ENCODE measurements at places on chromosomes 4 and X.

GRCh38 chr4:43296946-43297528, 404.5 kb downstream of the GRXCR1 start:
- DNase-seq, result no peak

GRCh38 chr4:72390409-72390808, 178.6 kb downstream of the ADAMTS3 start:
- DNase-seq, result no peak

GRCh38 chr4:153095448-153096204, 108.6 kb upstream of the TRIM2 start:
- no peak for DNase-seq

GRCh38 chr4:175953960-175954521, 111.6 kb upstream of the WDR17 start:
- peak; percentile 16 for DNase-seq

DNA sequence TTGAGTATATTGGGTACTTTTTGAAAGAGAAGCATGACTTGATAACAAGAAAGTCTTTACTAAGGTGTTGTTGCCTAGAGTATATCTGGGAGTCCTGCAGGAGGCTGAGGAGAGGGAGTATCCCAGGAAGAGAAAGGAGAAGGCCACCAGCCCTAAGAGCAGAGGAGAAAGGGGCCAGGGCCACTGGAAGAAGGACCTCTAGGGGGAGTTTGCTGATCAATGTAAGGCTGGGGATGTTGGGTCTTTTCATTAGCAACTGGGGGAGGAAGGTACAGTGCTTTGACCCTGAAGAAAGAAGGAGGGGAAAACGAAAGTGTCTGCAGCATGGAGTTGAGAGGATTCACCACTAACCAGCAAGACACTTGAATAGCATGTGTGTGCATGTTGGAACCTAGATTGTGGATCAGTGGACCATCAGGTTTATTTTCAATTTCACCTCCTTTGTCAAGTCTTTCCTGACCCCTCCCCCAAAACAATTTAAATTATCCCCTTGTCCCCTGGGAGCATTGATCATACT, 4.5 kb downstream of the SMIM9 start:
- no peak for DNase-seq

GRCh38 chr4:125760956-125761355, 446.2 kb downstream of the FAT4 start:
- no peak for DNase-seq

DNA sequence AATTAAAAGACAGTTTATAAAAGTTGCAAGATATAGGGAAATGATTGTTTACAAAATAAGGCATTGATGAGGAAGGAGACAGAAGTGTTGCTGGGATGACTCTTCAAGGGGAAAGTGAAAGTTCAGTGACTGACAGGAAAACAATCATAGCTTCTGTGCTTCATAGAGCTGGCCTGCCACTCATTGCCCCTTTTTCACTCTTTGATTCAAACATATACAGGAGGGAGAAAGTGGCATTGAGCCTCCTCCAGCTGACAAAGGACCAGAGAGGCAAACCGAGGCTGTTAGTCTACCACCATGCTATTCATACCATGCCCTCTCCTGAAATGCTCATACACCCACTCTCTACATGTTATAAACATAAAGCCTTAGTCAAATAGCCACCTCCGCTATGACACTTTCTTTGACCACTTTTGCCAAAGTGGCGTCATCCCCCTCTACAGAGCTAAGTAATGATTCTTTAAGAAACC, 79.2 kb upstream of the ATOH1 start:
- DNase-seq, result no peak

- no peak for DNase-seq
Measured at GRCh38 chr4:88780389-88780788, 82.8 kb upstream of the NAP1L5 start.

- no peak for DNase-seq
Measured at GRCh38 chrX:45743906-45744625, 543.4 kb upstream of the DIPK2B start.

GRCh38 chr4:84661191-84661939, 78.4 kb downstream of the CDS1 start:
- no peak for DNase-seq

DNA sequence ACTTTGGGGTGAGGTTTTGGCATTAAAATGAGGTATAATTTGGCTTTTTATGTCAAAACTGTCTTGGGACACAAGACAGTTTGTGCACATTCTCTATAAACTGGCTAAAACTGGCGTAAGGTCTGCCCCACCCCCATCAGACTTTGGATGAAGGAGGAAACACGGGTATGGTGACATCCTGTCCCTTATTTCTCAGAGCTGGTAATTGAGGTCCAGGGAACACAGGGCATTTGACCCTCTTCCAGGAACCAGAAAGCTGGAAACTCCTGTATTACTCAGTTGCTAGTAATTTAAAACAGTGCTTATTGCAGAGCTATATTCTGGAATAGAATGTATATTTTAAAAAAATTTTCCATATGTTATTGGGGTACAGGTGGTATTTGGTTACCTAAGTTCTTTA, 78.8 kb downstream of the SLC16A2 start:
- DNase-seq, result no peak

GRCh38 chrX:7164174-7164573, 16.2 kb upstream of the PUDP start:
- DNase-seq, result no peak

- DNase-seq, result no peak
Measured at GRCh38 chr4:72954811-72955210, 114.7 kb downstream of the COX18 start.

DNA sequence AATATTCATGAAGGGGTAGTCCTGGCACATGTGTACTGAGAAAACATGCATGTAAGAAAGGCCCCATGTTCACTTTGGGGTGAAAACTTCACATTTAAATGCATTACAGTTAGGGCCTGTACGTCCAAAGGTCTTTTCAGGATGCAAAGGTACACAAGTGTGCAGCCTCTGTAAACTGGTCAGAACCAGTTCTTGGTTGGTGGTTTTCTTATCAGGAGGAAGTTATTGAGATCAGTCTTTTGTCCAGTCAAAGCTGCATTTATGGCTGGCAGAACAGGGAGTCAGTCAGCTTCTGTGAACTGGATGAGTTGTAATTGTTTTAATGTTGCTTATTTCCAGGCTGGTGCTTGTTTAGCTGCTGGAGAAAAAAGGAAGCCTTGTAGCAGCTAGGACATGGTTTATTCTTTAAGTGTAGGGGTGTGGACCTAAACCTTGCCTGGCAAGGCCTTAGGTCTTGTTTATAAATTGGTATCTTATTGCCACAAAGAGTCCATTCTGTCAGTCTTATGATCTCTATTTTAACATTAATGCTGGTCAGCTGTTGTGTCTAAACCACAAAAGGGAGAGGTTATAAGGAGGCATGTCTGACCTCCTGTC, 1906.6 kb upstream of the TENM3 start:
- no peak for DNase-seq

- DNase-seq, result no peak
Measured at GRCh38 chrX:19798423-19798822, 89.0 kb downstream of the SH3KBP1 start.

DNA sequence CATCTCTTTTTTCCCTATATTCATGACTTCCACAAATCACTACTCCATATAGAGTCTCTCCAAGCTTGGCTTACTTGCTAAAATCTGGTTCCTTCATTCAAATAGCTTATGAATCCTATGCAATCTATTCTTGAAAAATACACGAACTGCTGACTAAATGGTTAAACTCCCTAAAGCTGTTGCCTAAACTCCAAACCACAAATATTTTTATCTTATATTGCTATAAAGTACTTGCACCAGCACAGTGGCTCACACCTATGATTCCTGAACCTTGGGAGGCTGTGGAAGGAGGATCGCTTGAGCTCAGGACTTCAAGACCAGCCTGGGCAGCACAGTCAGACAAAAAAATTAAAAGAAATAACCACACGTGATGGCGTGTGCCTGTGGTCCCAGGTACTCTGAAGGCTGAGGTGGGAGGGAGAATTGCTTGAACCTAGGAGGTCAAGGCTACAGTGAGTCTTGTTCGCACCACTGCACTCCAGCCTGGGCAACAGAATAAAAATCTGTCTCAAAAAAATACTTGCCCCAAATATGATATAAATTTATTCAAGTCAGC, 2.2 kb downstream of the FBXO8 start:
- no peak for DNase-seq

DNA sequence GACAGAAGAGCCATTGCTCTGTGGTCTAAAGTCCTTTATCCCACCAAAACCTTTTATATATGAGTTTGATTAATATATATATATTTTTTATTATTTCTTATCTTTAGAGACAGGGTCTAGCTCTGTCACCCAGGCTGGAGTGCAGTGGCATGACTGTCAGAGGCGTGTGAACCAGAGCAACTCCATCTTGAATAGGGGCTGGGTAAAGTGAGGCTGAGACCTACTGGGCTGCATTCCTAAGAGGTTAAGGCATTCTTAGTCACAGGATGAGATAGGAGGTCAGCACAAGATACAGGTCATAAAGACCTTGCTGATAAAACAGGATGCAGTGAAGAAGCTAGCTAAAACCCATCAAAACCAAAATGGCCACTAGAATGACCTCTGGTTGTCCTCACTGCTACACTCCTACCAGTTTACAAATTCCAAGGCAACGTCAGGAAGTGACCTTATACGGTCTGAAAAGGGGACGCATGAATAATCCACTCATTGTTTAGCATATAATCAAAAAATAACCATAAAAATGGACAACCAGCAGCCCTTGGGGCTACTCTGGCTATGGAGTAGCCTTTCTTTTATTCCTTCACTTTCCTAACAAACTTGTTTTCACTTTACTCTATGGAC, 10.5 kb downstream of the TBCK start:
- DNase-seq, result no peak

GRCh38 chr4:141417387-141417786, 196.7 kb downstream of the ZNF330 start:
- DNase-seq, result no peak

DNA sequence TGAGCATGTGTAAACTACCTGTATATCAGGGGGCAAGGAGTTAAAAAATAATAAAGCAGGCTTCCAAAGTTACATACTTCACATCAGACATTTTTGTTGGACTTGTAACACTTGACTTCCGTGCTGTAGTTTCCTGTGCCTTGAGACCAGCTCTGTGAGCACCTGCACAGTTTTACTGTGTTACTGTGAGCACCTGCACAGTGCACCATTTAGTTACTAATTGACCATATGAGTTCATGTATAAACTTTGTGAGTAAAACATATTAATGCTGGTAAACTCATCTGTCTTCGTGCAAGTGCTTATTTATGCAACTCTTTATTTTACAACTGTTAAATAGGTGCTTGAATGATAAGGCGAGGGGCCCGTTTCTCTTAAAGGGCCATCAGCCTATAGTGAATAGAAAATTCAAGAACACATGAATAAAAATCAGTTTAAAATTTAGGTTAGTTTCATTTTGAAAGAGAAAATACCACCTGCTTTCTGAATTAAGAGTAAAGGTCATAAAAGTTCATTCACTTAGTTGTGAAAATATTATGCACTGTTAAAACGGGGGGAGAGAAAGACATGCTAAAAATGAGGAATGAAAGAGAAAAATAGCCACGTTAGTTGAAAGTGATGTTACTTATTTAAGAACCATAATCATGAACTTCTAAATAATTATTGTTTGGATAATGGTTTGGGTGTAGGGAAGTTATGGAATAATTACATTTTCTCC, 42.4 kb downstream of the USP9X start:
- DNase-seq, result no peak

- peak; percentile 56 for DNase-seq
Measured at GRCh38 chr4:26088433-26088928, 174.5 kb downstream of the SMIM20 start.

DNA sequence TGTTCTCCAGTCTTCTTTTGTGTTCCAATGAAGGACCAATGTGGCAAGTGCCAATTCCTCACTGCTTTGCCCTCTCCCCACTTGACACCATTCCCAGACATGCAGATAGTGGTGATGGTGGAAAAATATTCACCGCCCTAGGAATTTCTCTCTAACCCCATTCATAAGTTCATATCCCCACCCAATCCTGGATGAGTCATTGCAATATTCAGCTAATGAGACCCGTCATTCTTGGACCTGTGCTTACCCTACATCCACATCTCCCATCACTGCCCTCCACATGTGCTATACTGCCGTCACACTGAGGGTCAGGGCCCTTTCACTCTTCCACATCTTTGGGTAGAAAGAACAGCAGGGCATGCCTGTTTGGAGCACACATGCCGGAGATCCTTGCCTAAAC, 199.2 kb downstream of the KCNIP4 start:
- no peak for DNase-seq

All from Kasumi-1 (cell line).